A549 (cell line): ENCODE measurements at places on chromosomes 12 and 14. TPM values are rescaled to one million over a fixed set of nuclear protein-coding genes. Genes with fewer than 3 reads are reported as not detected.

DNA sequence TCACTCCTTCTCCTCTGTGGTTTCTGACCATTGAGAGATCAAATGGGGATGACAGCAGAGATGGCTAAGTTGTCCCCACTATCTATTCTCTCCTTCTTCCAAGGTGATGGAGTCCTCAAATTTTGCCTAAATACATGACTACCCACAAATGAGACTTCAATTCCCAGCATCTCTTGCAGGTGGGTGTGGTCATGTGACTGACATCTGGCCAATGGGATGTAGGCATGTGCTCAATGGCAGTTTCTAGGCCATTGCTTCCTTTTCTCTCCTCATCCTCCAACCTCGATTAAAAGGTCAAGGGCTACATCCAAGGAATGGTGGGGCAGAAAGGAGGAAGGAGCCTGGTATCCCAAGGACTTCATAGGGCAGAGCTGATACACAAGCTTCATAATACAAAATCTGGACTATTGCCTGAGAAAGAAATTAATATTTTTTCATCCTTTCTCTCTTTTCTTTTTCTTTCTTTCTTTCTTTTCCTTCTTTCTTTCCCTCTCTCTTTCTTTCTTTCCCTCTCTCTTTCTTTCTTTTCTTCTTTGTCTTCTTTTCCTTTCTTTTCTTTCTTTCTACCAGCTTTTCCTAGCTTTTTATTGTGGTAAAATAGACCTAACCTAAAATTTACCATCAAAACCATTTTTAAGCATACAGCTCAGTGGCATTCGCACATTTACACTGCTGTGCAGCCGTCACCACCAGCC, 100.9 kb upstream of the PRB2 start:
- DNase-seq, result no peak

DNA sequence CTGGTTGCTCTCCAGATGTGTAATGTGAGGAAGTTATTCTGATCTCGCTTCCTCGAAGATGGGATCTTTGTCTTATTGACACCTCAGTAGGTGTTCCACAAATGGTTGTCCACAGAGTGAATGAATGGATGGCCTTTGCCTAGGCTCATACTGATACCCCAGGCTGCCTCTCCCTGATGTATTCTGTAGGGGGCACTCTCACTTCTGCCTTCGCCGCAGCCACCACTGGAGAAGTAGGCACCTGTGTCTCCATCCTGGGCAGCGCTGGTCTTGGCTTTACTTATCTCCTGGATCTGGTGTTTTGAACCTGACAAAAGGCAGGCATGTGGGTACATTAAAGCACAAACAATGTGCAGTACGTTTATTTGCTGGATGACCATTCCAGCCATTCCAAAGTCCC, 82.1 kb downstream of the ZFP36L1 start:
- DNase-seq, result no peak

- no peak for DNase-seq
Measured at GRCh38 chr12:39044754-39045153, 139.4 kb upstream of the CPNE8 start.

DNA sequence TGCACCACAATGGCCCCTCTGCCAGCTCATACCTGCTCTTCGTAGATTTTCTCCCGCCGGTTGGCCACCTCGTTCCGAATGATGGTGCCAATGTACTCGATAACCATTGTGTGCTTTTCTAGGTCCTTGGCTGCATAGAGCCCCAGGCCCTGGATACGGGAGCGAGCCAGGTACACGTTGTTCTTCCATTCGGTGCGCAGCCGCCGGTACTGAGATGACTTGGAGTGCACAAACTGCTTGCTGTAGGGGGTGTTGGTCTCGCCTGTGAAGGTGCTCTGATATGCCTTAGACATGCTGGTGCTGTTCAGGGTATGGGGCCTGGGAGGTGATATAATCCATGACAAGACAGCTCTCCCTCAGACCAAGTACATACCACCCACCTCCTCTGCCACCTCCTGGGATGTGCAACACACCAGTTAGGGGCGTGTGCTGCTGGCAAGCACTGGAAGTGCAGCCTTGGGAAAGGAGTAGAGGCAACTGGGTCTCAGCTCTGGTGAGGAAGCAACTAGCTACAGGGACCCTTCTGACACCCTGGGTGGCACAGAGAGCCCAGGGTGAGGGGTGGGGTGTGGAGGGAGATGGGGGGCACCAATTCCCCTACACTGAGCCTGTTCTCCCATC, 4.1 kb upstream of the PRKAG1 start:
- no peak for DNase-seq

DNA sequence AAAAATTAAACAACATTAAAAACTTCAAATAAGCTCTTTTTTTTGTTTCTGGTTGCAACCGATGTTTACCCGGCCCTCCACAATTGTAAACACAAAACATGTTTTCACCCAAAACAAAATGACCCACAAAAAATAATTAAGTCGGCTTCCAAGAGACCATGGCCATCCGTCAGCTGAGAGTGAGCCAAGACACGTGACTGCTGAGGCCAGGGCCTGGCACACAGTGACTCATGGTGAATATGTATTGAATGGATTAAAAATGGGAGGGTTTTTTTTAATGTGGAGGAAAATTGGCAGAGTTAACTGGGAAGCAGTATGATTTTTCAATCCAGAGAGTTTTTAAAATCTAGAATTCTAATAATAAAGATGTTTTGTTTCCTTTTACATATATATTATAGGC, 13.8 kb upstream of the CPNE8 start:
- DNase-seq, result no peak

DNA sequence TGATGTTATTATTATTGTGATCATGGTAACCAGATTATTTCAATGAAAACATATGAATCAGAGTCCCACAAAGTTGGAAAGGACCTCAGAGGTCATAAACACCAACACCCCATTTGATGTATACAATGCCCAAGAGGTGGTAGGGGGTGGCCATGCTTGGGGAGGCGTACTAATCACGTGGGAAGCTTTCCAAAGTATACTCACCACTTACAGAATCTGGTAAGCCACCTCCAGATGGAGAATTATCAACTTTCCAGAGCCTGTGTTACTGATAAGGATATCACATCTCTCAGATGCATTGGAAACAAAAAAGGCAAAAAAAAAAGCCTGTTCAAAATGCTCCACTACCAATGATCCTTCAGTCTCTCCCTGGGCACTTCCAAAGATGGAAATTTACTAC, 8.4 kb downstream of the DAD1 start:
- DNase-seq, result no peak

DNA sequence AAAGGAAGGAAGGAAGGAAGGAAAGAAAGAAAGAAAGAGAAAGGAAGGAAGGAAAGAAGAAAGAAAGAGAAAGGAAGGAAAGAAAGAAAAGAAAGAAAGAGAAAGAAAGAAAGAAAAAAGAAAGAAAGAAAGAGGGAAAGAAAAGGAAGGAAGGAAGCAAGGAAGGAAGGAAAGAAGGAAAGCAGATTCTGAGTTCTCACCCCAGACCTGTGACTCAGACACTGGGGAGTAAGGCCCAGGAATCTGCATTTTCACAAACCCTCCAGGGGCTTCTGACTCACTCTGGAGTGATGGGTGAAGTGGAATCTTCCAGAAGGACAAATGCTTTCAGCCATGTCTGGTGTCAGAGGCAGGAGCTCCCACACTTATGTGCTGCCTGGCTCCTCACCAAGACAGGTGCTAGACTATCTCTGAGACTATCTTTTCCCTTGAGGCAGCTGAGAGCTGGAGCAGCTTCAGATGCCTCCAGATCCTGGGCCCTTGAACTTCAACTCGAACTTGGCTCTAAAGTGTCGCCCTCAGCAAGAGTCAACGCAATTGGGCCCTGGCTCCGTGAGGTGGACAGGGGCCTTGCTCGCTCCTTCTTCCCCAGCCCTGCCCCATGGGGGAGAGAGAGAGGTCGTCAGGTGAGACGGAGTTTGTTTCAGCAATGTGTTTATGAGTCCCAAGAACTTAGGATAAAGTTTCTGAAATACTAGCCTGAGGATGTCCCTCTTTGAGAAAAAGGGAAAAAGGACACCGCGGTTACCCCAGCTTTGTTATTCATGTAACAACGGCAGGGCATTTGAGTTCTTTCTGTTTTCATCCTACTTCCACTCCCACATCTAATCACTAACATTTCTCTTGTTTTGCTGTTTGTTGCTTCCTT, 19.8 kb upstream of the SCARB1 start:
- no peak for DNase-seq

GRCh38 chr12:94844452-94844851, 159.0 kb downstream of the NDUFA12 start:
- DNase-seq, result no peak

- no peak for DNase-seq
Measured at GRCh38 chr14:30243805-30244204, 315.2 kb upstream of the G2E3 start.

DNA sequence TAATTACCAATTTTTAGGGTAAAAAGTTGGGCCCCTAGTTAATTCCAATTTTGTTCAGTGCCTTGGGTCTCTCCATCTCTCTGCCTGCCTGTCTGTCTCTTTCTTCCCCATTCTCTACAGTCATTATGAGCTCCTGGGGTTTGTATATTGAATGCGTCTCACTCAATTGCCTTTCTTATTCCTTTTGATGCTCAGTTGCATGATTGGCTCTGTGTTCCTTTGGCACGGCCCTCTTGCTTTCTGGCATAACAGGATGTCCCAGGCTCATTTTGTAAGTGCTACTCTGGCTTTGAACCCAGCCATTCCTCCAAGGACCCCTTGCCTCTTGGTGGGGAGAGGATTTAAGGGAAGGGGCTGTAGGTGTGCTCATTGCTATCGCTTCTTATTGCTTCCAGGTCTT, 35.6 kb downstream of the ZNF664 start:
- DNase-seq, result no peak

DNA sequence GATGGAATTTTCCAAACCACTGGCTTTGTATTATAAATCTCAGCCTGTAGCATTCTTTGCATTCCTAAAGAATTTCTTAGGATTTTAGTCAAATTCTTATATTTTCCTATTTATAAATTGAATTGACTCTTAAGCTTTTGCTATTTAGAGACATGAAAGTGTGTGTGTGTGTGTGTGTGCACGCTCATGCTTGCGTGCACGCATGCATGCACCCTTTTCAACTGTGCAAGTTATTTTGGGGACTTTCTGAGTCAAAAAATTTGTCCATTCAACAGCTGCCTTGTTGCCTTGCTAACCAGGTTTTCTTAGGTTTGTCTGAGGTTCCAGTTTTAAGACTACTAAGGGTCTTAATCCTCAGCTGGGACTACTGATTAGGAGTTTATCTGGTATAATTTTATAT, 42.6 kb downstream of the GPATCH2L start:
- DNase-seq, result no peak

DNA sequence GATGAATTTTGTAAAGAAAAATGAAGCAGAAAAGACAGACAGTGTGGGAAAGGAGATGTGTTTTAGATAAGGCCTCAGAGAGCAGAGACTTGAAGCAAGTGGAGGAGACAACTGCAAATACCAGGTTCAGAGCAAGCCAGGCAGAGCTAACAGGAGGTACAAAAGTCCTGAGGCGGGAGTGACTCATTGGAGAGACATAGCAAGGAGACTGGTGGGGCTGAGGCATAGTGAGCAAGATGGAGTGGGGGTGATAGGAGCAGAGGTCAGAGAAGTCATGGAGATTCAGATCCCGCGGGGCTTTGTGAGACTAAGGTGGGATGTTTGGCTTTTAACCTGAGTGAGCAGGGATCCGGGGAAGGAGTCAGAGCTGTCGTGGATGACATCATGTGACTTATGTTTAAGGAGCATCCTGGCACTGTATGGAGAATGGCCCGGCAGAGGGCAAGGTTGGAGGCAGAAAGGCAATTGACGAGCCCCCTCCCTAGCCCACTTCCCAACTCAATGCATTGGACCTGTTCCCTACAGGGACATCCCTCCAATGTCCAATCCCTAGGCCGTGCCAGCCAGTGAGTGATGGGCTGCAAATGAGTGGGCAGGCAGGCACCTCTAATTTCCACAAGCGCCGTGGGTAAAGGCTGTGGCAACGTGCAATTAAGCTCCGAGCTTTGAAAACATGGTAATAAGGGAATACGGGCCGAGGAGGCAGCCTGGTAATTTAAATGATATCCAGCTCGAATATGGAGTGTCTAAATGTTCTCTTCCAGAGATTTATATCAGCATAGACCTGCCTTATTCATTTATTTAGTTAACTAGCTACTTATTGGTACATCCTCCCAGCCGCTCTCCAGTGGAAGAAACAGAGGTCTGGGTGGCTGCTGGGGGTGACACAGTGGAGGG, 206.8 kb upstream of the LHX5 start:
- peak; percentile 17 for DNase-seq

DNA sequence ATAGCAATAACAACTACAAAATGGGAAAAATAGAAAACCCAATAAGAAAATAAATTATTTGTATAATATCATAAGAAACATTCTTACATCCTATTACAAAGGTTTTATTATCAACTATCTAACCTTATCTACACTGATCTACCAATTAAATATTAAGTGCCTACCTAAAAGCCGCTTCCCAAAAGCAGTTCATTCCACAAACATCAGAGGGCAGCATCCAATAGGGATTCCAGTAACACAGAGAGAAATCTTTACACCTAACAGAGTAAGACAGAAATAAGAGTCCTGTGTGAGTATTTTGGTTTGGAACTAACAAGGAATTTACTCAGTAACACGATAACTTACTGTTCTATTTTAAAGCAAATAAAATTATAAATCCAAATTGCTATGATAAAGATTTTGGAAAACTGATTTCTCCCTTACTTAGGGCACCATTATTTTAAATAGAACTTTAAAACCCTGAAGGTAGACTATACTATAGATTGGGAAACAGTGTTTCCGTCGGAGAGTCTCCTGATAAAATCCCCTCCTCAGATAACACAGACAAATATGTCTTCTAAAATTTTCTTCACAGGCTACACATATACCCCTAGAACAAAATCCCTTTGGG, 15.0 kb downstream of the GXYLT1 start:
- DNase-seq, result peak; percentile 78

- DNase-seq, result no peak
Measured at GRCh38 chr12:96225994-96226399, 31.8 kb downstream of the ELK3 start.

- DNase-seq, result no peak
Measured at GRCh38 chr12:80720516-80720915, 3.8 kb downstream of the MYF5 start.

DNA sequence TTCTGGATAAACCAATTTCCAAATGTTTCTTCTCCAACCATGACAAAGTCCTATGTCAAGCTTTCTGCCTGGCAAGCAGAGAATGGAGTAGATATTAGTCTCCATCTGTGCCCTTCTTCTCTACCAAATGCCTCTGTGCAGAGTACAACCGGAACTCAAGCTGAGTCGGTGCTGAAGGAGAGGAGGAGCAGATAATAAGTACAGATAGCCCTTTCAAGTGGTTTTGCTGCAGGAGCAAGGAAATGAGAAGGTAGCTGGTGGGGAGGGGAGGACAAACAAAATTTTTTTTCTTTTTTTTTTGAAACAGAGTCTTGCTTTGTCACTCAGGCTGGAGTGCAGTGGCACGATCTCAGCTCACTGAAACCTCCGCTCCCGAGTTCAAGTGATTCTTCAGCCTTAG, 14.2 kb upstream of the HELB start:
- no peak for DNase-seq

GRCh38 chr14:33922125-33922524, 28.7 kb downstream of the EGLN3 start:
- no peak for DNase-seq

GRCh38 chr14:89040460-89041256, 216.2 kb downstream of the TTC8 start:
- peak; percentile 76 for DNase-seq

Gene FIGNL2
- polyA plus RNA-seq, result 0.36 to 0.46 TPM (median 0.38 TPM) in 3 replicates

Gene HSPB8
- 7.6 to 9.6 TPM (median 7.9 TPM) in 3 replicates for polyA plus RNA-seq

Gene SIX4
- 2.2 to 2.3 TPM (median 2.3 TPM) in 3 replicates for polyA plus RNA-seq

Gene TTLL5
- polyA plus RNA-seq, result 18.4 to 19.7 TPM (median 18.8 TPM) in 3 replicates

Gene SMIM41
- polyA plus RNA-seq, result not detected in 3 replicates

Gene IL22
- not detected in 3 replicates for polyA plus RNA-seq

Gene MRPL52
- 172 to 173 TPM (median 172 TPM) in 3 replicates for polyA plus RNA-seq

Gene AQP6
- 0.04 to 0.21 TPM in 2 of 3 replicates, not detected in the other for polyA plus RNA-seq

Gene TOMM20L
- not detected in 3 replicates for polyA plus RNA-seq

Gene TGFB3
- polyA plus RNA-seq, result 1.3 to 1.5 TPM (median 1.3 TPM) in 3 replicates

Gene TSHR
- not detected in 3 replicates for polyA plus RNA-seq

Gene IL26
- polyA plus RNA-seq, result not detected in 3 replicates

Gene GLI1
- polyA plus RNA-seq, result 13.0 to 13.5 TPM (median 13.1 TPM) in 3 replicates
